ENCODE measurements at places on chromosomes 16 and 17.

DNA sequence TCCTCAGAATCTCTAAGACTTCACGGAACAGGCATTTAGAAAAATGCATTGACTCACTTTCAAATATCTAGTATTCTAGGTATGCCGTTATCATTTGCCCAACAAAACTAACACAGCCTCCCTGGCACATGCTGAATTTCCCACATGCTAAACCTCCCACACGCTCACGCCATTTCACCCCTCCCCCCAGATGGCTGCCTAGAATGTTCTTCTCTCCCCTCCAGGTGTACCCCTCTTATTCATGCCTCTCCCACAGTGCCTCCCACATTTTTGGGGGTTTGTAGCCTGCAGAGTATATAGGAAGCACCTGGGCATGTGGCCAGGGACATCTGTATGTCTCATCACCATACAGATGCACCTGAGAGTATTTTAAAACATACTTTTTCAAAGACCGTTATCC is 38.2 kb upstream of the ICAM2 start:
- no peak for DNase-seq

DNA sequence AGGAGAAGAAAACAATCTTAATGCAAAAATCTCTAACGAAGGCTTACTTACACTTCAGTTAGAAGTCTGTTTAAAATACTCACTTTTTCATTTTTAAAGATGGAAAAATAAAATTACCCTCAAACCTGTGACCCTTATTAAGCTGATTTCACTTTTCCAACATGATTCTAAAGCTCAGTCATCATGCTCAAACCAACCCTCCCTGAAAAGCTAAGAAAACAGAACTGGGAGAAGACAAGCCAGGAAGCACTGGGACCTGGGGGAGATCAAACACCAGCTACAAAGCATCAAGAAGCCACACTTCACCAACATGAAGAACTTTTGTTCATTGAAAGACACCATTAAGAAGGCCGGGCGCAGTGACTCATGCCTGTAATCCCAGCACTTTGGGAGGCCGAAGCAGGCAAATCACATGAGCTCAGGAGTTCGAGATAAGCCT is 88.8 kb downstream of the LITAF start:
- DNase-seq: no peak

- no peak for DNase-seq
These were observed 685 bp downstream of the FASN start for GRCh38 chr17:82097184-82097918.

- no peak for DNase-seq
These were observed 2.0 kb downstream of the C16orf87 start for GRCh38 chr16:46828943-46829342.

GRCh38 chr16:726438-727290 is at the start of the genes CCDC78 and HAGHL:
Gene CCDC78 (minus strand): TSS chr16:726443. CDS start chr16:726367, 76 bp downstream.
Gene HAGHL (plus strand): TSS chr16:727106. CDS start chr16:727510, 404 bp downstream.
- no peak for DNase-seq

- no peak for DNase-seq
These were observed 17.8 kb downstream of the LRRC75A start for GRCh38 chr17:16474012-16474725.

DNA sequence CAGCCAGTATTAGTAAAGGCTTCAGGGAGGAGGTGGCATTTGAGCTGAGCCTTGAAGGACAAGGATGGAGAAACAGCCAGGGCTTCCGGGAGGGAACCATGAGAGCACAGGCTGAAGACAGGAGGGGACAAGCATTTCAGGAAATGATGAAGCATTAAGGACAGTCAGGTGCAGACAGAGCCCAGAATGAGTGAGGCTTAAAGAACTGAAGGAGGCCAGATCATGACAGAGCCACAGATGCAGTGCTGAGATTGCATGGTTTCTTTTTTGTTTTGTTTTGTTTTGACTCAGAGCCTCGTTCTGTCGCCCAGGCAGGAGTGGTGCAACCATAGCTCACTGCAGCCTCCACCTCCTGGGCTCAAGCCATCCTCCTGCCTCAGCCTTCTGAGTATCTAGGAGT is 211.5 kb downstream of the SOX9 start:
- DNase-seq: no peak

DNA sequence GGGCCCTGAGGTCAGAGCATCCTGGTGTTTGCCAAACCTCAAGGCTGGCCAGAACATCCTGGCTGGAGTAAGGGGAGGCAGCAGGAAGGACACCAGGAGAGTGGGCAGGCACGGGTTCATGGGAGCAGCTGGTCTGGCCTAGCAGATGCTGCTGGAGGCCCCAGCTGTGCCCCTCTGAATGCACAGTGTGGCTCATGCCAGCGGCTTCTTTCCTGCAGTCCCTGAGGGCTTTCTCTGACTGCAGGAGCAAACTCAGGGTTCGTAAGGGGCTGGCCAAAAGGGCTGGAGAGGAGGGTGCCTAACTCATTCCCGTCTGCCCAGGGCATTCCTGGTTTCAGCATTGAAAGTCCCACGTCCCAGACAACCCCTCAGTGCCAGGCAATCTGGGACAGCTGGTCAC is 78.7 kb downstream of the ZDHHC7 start:
- no peak for DNase-seq

- no peak for DNase-seq
These were observed at the start of gene KRTAP1-4 for GRCh38 chr17:41029633-41030245. Gene KRTAP1-4 (minus strand): TSS chr17:41030195. CDS start chr17:41030078, 117 bp downstream.

DNA sequence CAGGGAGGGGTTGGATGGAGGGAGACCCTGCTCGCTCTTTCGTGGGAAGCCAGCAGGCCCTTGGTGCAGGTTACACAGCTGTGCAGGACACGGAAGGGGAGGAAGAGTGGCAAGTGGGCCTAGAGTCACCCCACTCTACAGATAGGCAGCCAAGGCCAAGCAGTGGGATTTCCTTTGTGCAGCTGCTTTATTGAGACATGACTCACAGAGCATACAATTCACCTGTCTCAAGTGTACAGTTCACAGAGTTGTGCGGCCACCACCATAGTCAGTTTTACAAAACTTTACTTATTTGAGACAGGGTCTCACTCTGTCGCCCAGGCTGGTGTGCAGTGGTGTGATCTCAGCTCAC is 91.2 kb upstream of the CIBAR2 start:
- DNase-seq: no peak

GRCh38 chr16:78605548-78606101 is 506.2 kb downstream of the WWOX start:
- DNase-seq: no peak

GRCh38 chr16:80720804-80721371 is 83.5 kb downstream of the CDYL2 start:
- DNase-seq: no peak

DNA sequence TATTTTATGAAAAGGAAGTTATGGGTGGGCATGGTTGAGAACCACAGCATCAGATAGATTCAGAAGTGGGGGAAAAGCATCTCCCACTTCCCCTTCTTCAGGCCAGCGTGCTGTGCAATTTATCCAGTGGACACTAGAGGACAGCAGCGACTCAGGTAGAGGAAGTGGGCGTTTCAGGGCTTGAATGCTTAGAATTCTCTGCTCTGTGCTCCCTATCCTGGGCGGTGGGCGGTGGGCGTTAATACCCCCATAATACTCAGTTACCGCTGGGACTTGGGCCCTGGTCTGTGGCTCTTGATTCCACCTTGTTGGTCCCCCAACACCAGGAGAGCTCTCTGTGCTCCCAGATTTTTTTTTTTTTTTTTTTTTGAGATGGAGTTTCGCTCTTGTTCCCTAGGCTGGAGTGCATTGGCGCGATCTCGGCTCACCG is 3.7 kb upstream of the LYZL6 start:
- DNase-seq: no peak

DNA sequence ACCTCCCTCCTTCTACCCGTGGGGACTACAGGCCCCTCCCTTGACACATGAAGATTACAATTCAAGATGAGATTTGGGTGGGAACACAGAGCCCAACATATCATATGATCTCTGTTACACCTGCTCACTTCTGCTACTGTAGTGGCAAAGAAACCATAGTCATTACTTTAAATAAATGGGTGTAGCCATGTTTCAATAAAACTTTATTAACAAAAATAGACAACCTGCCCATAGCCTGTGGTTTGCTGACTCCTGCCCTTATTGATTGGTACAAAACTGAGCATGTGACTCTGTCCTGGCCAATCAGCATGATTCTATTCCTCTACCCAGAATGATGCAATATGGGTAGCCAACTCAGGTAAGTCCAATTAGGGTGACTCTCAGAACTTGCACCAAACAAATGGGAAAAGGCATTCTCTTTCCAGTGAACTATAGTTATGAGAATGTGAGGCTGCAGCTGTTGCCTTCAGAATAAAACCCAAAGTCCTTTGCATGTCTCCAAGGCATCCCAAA is 15.7 kb upstream of the ERCC4 start:
- DNase-seq: no peak

Data from activated naive CD4-positive, alpha-beta T cell (primary cell).